ENCODE measurements at places on chromosomes 13 and 19.

- peak; percentile 54 for DNase-seq
Observed at GRCh38 chr13:106570299-106570852, 2.4 kb upstream of the ARGLU1 start.

- peak; percentile 93 for DNase-seq
Observed at GRCh38 chr19:42254850-42255765, at the start of gene ERF. Gene ERF, minus strand, starts transcription at chr19:42255128. Its CDS starts 129 bp downstream, at chr19:42254999.

GRCh38 chr13:27188239-27188638 is 16.6 kb upstream of the USP12 start:
- DNase-seq, result no peak

- no peak for DNase-seq
Observed at GRCh38 chr13:71046360-71047079, 820.5 kb downstream of the DACH1 start.

GRCh38 chr13:28679628-28680027 is 20.7 kb downstream of the POMP start:
- no peak for DNase-seq

DNA sequence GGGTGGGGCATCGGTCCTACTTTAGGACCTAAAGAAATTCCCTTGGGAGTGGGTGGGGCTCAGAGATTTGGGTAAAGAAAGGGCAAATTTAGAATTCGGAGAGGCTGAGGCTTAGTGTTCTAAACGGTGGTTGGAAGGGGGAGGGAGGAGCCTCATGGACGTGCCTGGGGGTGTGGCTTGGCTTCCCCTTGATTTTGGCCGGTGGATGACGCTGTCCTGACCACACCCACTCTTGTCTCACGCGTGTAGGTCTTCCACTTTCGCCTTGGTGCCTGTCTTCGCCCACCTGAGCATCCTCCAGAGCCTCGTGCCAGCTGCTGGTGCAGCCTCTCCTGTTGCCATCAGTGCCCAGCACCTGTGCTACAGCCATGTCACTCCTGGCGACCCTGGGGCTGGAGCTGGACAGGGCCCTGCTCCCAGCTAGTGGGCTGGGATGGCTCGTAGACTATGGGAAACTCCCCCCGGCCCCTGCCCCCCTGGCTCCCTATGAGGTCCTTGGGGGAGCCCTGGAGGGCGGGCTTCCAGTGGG is 1.2 kb upstream of the NUP62 start:
- no peak for DNase-seq
